ENCODE measurements at places on chromosomes 11 and 22.
A peak's percentile ranks its signal among the peaks of the same experiment; 100 is the strongest.

DNA sequence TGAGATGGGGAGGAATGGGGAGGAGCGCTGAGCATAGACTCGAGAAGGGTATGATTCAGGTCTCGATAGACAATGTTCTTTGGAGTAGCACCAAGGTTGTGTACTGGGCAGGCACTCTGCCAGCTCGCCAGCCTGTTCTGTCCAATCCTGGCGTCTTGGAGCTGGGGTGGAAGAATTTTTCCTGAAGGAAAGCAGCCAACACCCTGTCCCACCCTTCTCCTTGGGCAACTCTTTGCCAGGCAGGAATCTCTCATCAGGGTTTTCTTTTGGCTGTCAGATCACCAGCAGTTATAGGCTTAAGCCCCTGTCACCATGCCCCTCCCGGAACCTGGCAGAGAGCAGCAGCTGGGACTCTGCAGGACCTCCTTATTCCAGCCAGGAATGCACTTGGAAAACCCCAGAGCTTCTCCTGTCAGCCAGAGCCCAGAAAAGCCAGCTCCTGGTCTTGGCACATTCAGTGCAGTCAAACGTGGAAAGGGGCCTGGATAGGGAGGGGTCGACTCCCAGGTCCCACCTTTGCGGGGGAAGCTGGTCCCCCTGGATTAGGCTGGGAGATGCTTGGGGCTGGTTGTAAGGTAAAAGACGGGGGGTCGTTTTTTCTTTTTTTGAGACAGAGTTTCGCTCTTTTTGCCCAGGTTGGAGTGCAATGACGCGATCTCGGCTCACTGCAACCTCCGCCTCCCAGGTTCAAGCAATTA, 14.4 kb upstream of the SPTBN2 start:
- DNase-seq: no peak

GRCh38 chr22:46087816-46088277, 62.5 kb upstream of the PPARA start:
- peak; percentile 91 for DNase-seq

GRCh38 chr11:30282289-30282631, 40.6 kb upstream of the ARL14EP start:
- no peak for DNase-seq

- no peak for DNase-seq
Measured at GRCh38 chr11:33946930-33947329, 55.1 kb upstream of the LMO2 start.

DNA sequence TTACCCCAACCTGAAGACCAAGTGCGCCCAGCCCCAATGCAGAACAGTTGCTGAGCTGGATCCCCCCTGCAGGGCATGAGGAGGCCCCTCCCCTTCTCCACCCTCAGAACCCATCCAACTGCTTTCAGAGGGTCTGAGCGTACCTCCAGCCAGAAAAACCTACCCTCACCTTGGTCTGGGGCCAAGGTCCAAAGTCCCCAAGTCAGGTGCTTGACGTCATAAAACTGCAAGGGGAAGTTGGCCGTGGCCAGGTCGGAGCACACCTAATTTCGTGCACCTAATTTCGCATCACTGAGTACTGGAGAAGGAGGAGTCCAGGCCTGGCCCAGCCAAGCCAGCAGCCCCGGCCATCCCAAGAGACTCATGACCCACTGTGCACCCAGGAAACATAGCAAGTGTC, 289.8 kb downstream of the CTTN start:
- DNase-seq: no peak
